Motor neuron (in vitro differentiated cells): ENCODE measurements at places on chromosomes 7 and 10. TPM values are rescaled to one million over a fixed set of nuclear protein-coding genes. Genes with fewer than 3 reads are reported as not detected.

MRC1 gene
- 0.08 and 0.09 TPM in 2 replicates for total RNA-seq

SPACDR gene
- total RNA-seq, result 0.81 TPM in 1 of 2 replicates, not detected in the other

RELN gene
- total RNA-seq, result 0.36 and 0.43 TPM in 2 replicates

FZD1 gene
- 2.9 and 3.4 TPM in 2 replicates for total RNA-seq

BAIAP2L1 gene
- total RNA-seq, result 0.66 and 0.81 TPM in 2 replicates

LIPJ gene
- total RNA-seq, result 0.31 TPM in 1 of 2 replicates, not detected in the other

AKR1C4 gene
- total RNA-seq, result not detected in 2 replicates

ADRA2A gene
- total RNA-seq, result 9.0 and 14.2 TPM in 2 replicates

PAPOLB gene
- total RNA-seq, result 0.22 and 0.31 TPM in 2 replicates

TBATA gene
- total RNA-seq, result not detected in 2 replicates

OPALIN gene
- 0.09 and 0.21 TPM in 2 replicates for total RNA-seq
